Calu3 (cell line): ENCODE measurements at places on chromosomes 4 and X. TPM values are rescaled to one million over a fixed set of nuclear protein-coding genes. Genes with fewer than 3 reads are reported as not detected.

- H3K27ac ChIP-seq: no peak overlapping the region
- no peak overlapping the region for H3K4me3 ChIP-seq
- no peaks in the 10 kb centered on the region for H3K36me3 ChIP-seq
- DNase-seq: no peak
- H3K4me1 ChIP-seq: no peaks in the 10 kb centered on the region
Observed at GRCh38 chr4:65617416-65617815, 52.9 kb downstream of the EPHA5 start.

DNA sequence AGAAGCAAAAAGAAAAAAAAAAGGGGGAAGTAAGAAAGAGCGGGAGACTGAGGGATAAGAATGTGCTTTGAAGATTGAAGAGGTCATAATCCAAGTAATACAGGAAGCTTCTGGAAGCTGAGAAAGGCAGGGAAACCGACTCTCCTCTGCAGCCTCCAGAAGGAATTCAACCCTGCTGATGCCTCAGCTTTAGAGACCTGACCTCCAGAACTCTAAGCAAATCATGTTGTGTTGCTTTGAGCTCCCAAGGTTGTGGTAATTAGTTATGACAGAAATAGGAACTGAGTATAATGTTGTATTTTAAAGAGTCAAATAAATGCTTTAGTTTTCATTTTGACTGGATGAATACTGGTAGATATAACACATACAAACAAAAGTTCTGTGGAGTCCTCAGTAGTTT is 48.0 kb upstream of the FAT1 start:
- no peak overlapping the region for H3K4me3 ChIP-seq
- no peak for DNase-seq
- no peak overlapping the region for H3K27ac ChIP-seq
- no peaks in the 10 kb centered on the region for H3K36me3 ChIP-seq

The WNK3 gene
- total RNA-seq: not detected in 2 replicates

DNA sequence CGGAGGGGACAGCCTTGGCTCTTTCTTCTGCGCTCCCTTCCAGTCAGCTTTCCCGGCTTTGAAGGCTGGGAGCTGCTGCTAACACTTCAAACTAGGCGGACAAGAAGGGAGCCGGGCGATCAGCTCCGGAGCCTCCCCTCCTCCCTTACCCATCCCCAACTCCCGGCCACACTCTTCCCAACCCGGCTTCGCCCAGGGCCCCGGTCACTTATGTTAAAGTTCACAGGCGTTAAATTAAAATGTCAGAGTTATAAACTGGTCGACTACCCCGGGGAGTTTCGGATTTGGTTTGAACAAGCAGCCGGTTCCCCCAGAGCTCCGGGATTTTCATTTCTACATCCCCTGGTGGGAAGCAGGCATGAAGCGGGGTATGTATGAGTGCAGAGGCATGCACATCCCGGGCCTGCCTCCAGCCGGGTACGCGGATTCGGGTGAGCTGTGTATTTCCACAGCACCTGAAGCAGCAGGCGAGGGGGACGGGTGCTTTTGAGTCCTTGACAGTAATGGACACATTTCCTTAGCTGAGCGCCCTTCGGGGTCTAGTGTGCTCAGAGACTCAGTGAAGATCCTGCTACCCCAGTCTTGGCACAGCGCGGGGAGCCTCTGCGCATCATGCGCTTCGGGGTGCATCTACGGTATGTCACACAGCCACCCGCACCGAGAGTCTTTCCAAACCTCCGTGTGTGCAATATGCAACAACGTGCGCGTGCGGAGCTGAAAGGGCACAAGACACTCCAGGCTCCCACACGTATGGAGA is 880 bp downstream of the UNC5C start:
- H3K36me3 ChIP-seq: peaks cover 6% of the 10 kb centered on the region
- H3K4me1 ChIP-seq: peaks cover 7% of the 10 kb centered on the region
- DNase-seq: no peak
- H3K4me3 ChIP-seq: peak overlapping the region; percentile 91
- no peak overlapping the region for H3K27ac ChIP-seq

GRCh38 chr4:41763729-41764128 is 15.2 kb upstream of the PHOX2B start:
- no peak overlapping the region for H3K27ac ChIP-seq
- no peaks in the 10 kb centered on the region for H3K36me3 ChIP-seq
- DNase-seq: no peak
- peaks cover 44% of the 10 kb centered on the region for H3K27me3 ChIP-seq
- H3K4me1 ChIP-seq: no peaks in the 10 kb centered on the region

GRCh38 chr4:114019276-114019968 is 40.0 kb upstream of the ARSJ start:
- no peaks in the 10 kb centered on the region for H3K27me3 ChIP-seq
- no peak for DNase-seq
- no peak overlapping the region for H3K27ac ChIP-seq
- H3K4me1 ChIP-seq: peaks cover 21% of the 10 kb centered on the region
- peaks cover 6% of the 10 kb centered on the region for H3K36me3 ChIP-seq
